ENCODE measurements at places on chromosomes 2 and 18. TPM values are rescaled to one million over a fixed set of nuclear protein-coding genes. Genes with fewer than 3 reads are reported as not detected.

DNA sequence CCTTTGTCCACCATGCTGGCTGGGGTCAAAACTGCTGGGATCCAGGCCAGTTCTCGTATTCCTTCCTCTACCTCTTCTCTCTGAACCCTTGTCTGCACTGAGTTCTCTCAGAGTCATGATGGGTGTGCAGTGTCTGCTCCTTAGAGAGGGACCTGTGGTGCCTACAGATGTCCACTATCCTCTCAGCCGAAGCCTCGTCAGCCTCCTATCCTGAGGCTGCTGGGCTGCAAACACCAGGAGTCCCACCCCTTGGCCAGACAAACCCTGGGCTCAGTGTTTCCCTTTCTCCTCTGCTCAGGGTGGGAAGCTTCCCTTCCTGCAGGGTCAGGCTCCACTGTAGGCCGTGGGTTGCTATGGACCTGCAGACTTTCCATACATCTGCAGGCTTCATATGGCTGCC, 2.3 kb downstream of the INPP5D start:
- no peak for DNase-seq
- peaks cover 30% of the 10 kb centered on the region for H3K4me1 ChIP-seq
- peak overlapping the region; percentile 77 for H3K27ac ChIP-seq
- H3K36me3 ChIP-seq: no peaks in the 10 kb centered on the region

DNA sequence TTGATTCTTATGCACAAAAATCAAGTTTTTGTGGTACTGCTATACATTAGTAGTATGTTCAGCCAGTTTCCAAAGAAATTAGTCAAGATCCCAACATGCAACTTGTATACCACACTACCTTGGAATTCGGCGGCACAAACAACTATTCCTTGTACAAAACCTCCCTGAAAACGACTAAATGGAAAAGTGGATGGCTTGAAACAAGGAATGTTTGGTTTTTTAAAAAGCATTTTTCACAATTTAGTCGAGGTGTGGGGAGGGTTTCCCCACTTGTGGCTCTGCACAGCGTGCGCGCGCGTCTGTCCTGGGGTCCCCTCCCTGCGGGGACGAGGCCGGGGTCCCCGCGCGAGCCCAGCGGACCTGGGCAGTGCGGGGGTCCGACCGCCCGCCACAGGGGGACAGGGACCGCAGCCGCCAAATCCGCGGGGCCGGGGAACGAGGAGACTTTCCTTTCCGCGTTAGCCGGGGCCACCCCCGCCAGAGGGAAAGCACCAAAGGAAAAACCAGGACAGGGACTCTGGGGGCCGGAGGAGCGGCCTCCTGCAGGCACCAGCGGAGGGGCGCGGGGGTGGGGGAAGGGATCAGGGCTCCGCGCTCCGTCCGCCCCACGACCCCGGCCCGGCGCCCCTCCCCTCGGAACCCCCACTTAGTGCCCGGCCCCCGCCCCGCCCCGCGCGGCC, 534 bp upstream of the SOCS6 start:
- peak overlapping the region; percentile 94 for H3K27ac ChIP-seq
- H3K4me3 ChIP-seq: peak overlapping the region; percentile 78
- H3K4me1 ChIP-seq: peaks cover 34% of the 10 kb centered on the region
- no peak for DNase-seq
- no peaks in the 10 kb centered on the region for H3K27me3 ChIP-seq

Gene D2HGDH
- total RNA-seq: 48.6 TPM

DNA sequence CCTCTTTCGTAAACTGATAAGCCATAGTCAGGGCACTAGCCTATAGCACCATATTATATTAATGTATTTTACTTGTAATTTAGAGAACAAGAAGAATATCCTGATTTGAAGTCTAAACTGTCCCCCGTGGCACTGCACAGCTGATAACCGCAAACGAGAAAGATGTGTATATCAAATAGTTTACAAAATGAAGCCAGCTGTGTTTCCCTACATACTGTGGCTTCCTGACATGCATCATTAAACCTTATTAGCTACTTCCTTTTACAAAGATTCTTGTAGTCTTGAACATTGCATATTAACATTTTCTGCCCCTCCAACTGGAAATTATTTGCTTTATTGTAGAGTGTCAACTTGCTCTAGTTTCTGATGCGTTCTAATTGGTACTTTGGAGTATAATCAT, 153.5 kb upstream of the NFATC1 start:
- no peak overlapping the region for H3K27ac ChIP-seq
- H3K4me1 ChIP-seq: no peaks in the 10 kb centered on the region
- DNase-seq: no peak
- no peaks in the 10 kb centered on the region for H3K27me3 ChIP-seq
- no peaks in the 10 kb centered on the region for H3K36me3 ChIP-seq

Gene CNGA3
- total RNA-seq: 0.30 TPM

DNA sequence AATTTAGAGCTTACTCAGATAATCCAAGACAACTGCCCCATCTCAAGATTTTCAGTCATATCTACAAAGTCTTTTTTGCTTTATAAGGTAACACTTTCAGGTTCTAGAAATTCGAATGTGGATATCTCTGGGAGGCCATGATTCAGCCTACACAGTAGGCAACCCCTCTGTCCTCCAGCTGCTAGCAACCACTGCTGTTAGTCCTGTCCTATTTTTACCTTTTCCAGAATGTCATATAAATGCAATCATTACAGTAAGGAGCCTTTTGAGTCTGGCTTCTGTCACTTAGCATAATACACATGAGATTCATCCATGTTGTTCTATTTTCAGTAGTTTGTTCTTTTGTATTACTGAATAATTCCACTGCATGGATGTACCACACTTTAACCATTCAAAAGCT, 28.5 kb upstream of the MARCHF7 start:
- H3K27ac ChIP-seq: no peak overlapping the region
- H3K27me3 ChIP-seq: no peaks in the 10 kb centered on the region
- DNase-seq: no peak
- H3K4me3 ChIP-seq: no peak overlapping the region

- no peaks in the 10 kb centered on the region for H3K27me3 ChIP-seq
- peaks cover 29% of the 10 kb centered on the region for H3K36me3 ChIP-seq
- no peak overlapping the region for H3K27ac ChIP-seq
- H3K4me3 ChIP-seq: no peak overlapping the region
- DNase-seq: no peak
Measured at GRCh38 chr2:38747007-38747424, 4.1 kb downstream of the SRSF7 start.

GRCh38 chr2:60046529-60046928, 506.9 kb downstream of the BCL11A start:
- H3K27ac ChIP-seq: no peak overlapping the region
- no peaks in the 10 kb centered on the region for H3K36me3 ChIP-seq
- DNase-seq: no peak
- H3K4me1 ChIP-seq: no peaks in the 10 kb centered on the region
- no peaks in the 10 kb centered on the region for H3K27me3 ChIP-seq

Gene UGT1A10
- total RNA-seq: not detected

All from tibial nerve (tissue), 4 donors.